Activated B cell treated with CpG ODN at 0.5 μM for 24 hours (primary cell): ENCODE measurements at places on chromosomes 1 and 21. TPM values are rescaled to one million over a fixed set of nuclear protein-coding genes. Genes with fewer than 3 reads are reported as not detected.

Gene F3
- total RNA-seq, result 0.40 and 0.76 TPM in 2 replicates

Gene MROH9
- total RNA-seq, result not detected in 2 replicates

DNA sequence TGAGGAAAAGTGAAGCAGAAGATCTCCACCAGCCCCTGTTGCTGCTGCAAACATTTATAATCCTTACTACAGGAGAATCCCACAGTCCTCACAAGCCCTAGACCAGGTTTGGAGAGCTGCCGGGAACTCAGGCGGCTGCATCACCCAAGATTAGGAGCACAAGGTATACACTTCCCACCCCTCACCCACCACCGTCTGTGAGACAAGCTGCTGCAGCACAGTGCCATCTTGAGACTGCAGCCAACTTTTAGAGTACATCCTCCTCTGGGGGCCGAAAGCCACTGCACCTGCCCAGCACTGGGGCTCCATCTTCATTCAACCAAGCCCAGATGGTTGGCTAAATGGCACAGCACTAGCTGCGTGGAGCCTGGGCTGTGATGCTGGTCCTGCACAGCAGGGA lies 13.8 kb downstream of the OLFML3 start:
- peaks cover 3% of the 10 kb centered on the region for H3K27me3 ChIP-seq
- no peak overlapping the region for H3K4me3 ChIP-seq
- no peak overlapping the region for H3K27ac ChIP-seq

DNA sequence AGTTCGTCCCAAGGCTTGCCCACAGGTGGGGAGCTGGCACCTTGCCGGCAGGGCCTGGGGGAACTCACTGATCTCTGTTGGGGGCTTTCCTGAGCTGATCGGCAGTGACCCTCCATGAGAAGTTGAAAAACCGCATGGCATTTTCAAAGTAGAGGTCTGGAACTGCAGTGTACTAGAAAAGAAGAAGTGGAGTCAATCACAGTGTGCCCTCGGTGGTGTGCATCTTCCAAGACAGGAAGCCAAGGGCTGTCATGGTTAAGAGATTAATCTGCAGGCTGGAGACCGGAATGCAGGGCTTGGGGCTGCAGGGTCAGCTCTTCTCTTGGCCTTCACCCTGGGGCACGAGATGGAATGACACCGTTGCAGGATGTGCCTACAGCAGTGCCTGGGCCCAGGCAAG lies 56.8 kb downstream of the ECE1 start:
- peaks cover 88% of the 10 kb centered on the region for H3K36me3 ChIP-seq
- no peak for DNase-seq
- H3K4me3 ChIP-seq, result no peak overlapping the region
- no peak overlapping the region for H3K27ac ChIP-seq
- no peaks in the 10 kb centered on the region for H3K4me1 ChIP-seq

DNA sequence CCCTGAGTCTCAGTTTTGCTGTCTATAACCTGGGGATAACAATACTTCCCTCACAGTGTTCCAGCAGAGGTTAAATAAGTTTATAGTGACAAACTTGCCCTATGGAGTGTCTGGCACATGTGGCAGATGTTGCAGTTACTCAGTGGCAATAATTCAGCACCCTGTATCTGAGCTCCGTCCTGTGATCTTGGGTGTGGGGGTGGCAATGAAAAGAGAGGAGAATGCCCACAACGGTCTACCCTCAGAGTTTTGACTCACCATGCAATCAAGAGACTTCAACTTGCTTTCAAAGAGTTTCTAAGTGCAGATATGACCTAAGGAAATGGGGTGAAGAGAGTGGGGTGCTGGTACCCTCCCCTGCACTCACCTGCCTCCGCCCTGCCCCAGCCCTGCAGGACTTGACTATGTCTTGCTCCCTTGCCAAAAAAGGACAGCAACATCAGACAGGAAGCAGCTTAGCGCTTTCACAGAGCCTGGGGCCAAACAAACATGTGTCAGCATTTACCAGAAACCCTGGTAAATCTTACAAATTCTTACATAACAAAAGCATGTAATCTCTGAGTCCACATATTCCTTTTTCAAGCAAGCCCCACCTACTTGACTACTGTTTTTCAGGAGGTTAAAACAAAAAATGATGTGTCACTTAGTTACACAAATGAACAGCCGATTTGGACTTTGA lies 185.1 kb upstream of the CAMK1G start:
- H3K27ac ChIP-seq, result no peak overlapping the region
- no peaks in the 10 kb centered on the region for H3K36me3 ChIP-seq
- no peak overlapping the region for H3K4me3 ChIP-seq
- H3K4me1 ChIP-seq, result no peaks in the 10 kb centered on the region
- peaks cover 5% of the 10 kb centered on the region for H3K27me3 ChIP-seq

- H3K4me1 ChIP-seq, result no peaks in the 10 kb centered on the region
- H3K36me3 ChIP-seq, result no peaks in the 10 kb centered on the region
These were observed 72.9 kb upstream of the CTTNBP2NL start for GRCh38 chr1:112322983-112323678.

DNA sequence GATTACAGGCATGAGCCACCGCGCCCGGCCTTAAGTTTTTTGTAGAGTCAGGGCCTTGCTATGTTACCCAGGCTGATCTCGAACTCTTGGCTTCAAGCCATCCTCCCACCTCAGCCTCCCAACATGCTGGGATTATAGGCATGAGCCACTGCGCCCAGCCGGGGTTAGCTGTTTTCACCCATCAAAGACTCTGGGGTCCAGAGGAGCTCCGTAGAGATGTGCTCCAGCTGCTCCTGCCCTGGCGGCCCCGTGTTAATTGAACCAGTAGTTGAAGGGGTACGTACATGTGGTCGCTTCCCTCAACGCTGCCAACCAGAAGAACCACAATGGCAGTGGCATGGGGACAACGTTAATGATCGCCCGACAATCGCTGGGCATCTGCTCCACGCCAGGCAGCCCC lies 72.0 kb downstream of the NPHP4 start:
- DNase-seq, result no peak
- H3K4me3 ChIP-seq, result no peak overlapping the region
- peaks cover 4% of the 10 kb centered on the region for H3K4me1 ChIP-seq
- H3K27ac ChIP-seq, result no peak overlapping the region

GRCh38 chr1:96649301-96649700 lies 72.3 kb upstream of the PTBP2 start:
- H3K4me1 ChIP-seq, result no peaks in the 10 kb centered on the region
- no peak overlapping the region for H3K27ac ChIP-seq
- DNase-seq, result no peak
- no peaks in the 10 kb centered on the region for H3K36me3 ChIP-seq
- H3K27me3 ChIP-seq, result no peaks in the 10 kb centered on the region

GRCh38 chr1:2543543-2544092 lies 12.6 kb upstream of the TNFRSF14 start:
- H3K4me1 ChIP-seq, result peaks cover 17% of the 10 kb centered on the region
- H3K27ac ChIP-seq, result no peak overlapping the region
- H3K36me3 ChIP-seq, result no peaks in the 10 kb centered on the region
- no peak for DNase-seq
- no peak overlapping the region for H3K4me3 ChIP-seq

- no peak overlapping the region for H3K27ac ChIP-seq
- no peaks in the 10 kb centered on the region for H3K27me3 ChIP-seq
- no peak for DNase-seq
- no peaks in the 10 kb centered on the region for H3K36me3 ChIP-seq
- peaks cover 10% of the 10 kb centered on the region for H3K4me1 ChIP-seq
These were observed 73.3 kb downstream of the TNFSF18 start for GRCh38 chr1:172977296-172978017.

- H3K36me3 ChIP-seq, result no peaks in the 10 kb centered on the region
- H3K4me3 ChIP-seq, result no peak overlapping the region
- peaks cover 1% of the 10 kb centered on the region for H3K27me3 ChIP-seq
- no peak for DNase-seq
These were observed 21.5 kb upstream of the ARHGAP29 start for GRCh38 chr1:94258873-94259331.
